ENCODE measurements at places on chromosomes 7 and 10.

DNA sequence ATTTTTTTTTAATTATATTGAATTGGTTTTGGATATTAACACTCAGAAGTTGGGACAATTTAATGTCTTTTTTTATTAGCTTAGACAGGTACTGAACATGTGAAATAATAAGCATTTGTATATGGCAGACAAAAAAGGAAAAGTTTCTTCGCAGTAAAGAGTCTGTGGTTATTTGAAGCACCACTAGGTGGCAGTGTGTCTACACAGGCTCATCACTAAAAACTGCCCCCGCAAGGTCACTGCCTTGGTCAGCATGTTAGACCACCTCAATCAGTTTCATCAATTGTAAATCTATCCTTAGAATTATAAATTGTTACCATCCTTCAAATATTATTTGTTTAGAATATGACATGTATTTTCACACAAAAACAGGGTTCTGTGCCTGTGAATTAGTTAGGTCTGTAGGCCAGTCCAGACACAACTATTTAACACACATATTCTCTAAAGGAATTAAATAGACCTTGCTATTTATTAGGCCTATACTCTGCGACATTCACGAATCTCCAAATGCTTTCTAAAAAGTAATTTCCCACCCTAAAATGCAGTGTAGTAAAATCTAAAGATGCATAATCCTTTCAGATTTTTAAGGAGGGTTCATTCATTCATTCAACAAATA, 17.0 kb downstream of the PNLIPRP3 start:
- DNase-seq, result no peak

DNA sequence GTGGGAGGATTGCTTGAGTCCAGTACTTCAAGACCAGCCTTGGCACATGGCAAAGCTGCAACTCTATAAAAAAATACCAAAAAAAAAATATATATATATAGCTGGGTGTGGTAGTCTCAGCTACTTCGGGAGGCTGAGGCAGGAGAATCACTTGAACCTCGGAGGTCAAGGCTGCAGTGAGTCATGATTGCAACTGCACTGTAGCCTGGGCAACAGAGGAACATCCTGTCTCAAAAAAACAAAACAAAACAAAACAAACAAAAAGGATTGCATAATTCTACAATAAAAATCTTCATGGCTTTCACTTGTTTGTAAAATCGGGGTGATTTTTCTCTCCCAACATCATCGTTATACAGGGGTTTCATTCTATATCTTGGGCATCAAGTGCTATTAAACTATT, 35.1 kb downstream of the GUSB start:
- no peak for DNase-seq

GRCh38 chr7:66167773-66168387, 37.3 kb upstream of the TPST1 start:
- DNase-seq, result no peak

DNA sequence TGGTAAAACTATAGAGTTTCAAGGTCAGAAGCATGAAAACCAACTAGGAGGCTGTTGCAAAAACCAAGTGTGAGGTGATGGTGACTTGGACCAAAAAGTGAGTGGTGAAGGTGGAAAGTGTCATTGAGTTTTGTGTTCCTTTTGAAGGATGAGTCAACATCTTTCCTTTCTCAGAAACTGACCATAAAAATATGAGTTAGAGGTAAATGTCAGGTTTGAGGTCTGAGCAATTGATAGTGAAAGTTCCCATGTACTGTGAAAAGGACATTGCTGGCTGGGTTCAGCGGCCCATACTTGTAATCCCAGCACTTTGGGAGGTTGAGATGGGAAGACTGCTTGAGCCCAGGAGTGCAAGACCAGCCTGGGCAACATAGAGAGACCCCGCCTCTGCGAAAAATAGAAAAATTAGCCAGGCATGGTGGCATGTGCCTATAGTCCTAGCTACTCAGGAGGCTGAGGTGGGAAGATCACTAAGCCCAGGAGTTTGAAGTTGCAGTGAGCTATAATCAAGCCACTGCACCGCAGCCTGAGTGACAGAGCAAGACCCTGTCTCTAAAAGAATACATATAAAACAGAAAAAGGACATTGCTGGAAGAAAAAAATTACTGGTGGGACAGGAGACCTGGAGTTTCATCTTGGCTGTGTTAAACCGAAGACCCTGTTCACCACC, 89.3 kb upstream of the ARID5B start:
- no peak for DNase-seq

GRCh38 chr7:7736671-7737070, 18.3 kb upstream of the RPA3 start:
- DNase-seq, result no peak

DNA sequence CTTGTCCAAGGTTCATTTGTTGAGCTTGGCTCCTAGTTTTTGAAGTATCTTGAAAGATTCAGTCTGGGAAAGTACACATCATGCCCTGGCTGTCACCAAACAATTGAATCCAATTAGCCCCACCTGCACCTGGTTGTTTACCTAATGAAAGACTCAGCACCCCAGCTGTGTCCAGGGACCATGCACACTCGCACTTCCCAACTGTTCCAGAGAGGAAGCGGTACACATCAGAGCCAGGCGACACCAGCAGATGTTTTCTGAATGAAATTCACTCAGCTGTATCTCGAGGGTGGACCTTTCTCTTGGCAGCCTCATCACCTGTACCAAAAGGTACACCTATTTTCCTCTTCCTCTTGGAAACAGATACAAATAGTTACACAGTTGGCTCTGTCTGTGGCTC, 216.4 kb upstream of the LRGUK start:
- no peak for DNase-seq

GRCh38 chr7:76234931-76235441, 33.3 kb downstream of the SRRM3 start:
- peak; percentile 47 for DNase-seq

DNA sequence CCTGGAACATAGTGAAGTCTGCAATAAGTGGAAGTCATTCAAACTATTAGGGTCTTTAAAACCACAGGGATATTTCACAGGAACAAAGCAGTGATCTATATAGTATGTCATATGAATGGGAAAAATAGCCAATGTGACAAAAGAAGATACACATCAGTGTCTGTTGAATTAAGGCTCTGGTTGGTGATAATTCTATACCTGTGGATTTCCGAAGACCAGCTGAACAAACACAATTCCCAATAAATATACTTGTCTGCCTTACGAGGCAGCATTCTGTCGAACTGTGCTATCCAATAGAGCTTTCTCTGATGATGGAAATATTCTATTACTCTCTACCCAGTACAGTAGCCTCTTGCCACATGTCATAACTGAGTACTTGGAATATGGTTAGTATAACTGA, 55.9 kb upstream of the CAV2 start:
- DNase-seq, result no peak

DNA sequence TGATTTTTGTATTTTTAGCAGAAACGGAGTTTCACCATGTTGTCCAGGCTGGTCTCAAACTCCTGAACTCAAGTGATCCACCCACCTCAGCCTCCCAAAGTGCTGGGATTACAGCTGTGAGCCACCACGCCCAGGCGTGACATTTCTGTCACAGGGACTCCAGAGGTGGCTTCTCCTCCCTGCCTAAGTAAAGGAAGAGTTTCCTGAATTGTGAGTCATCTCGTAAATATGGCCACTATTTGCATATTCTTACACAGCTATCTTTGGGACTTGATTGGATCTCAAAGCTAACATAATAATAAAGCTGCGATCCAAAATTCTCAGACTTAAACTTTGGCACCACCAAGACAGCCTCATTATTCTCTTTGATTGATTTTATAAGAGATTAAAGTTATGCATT, 50.1 kb downstream of the ADARB2 start:
- DNase-seq, result no peak

- DNase-seq, result no peak
These were observed 21.6 kb upstream of the SAR1A start for GRCh38 chr10:70191972-70192305.

- no peak for DNase-seq
These were observed 15.8 kb downstream of the TAS2R39 start for GRCh38 chr7:143199040-143199439.

- DNase-seq, result no peak
These were observed 30.5 kb downstream of the HHEX start for GRCh38 chr10:92719991-92720830.

DNA sequence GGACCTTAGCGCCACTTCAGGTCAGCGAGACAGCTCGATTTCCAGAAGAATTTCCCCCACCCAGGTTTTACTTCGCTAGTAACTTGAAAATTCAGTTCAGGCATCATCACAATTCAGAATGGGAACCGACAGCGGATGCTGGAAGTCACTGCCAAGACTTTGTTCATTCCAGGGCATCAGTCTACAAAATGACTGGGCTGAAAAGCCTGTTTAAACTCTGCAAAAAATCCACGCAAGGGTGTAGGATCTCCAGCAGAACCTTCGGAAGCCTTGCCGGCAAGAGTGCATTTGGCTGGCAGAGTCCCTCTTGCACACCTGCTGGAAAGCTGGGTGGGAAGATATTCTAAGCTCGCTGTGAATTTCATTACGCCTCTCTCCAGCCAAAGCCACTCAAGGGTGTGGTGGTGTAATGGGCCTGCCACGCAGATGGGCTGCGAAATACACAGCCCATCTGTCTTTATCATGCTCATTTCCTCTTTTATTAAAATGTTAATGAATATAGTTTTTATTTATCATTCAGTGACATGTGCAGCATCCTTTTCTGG, 672.0 kb upstream of the FOXK1 start:
- no peak for DNase-seq

GRCh38 chr10:114571316-114571999, 86.6 kb downstream of the ABLIM1 start:
- DNase-seq, result no peak

DNA sequence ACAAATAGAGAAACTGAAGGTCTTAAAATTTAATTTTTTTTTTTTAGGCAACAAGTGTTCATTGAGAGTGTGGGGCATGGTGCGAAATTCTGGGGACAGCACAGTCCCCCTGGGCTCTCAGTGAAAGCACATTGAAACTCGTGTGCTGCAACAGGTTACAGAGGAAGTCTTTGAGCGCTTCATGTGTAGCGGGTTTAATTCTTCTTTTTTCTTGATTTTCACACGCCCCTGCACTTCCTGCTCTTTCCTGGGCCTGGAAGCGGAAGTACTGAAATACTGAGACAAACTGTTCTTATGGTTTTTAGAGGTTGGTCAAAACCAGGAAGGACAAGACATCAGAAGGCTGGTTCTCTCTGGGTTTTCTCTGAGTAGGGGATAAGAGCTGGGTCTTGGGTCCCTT, 203.5 kb downstream of the PTEN start:
- no peak for DNase-seq

- no peak for DNase-seq
These were observed 113.4 kb upstream of the SVIL start for GRCh38 chr10:29748109-29748650.

- no peak for DNase-seq
These were observed 284.4 kb downstream of the CRPPA start for GRCh38 chr7:16136896-16137295.

DNA sequence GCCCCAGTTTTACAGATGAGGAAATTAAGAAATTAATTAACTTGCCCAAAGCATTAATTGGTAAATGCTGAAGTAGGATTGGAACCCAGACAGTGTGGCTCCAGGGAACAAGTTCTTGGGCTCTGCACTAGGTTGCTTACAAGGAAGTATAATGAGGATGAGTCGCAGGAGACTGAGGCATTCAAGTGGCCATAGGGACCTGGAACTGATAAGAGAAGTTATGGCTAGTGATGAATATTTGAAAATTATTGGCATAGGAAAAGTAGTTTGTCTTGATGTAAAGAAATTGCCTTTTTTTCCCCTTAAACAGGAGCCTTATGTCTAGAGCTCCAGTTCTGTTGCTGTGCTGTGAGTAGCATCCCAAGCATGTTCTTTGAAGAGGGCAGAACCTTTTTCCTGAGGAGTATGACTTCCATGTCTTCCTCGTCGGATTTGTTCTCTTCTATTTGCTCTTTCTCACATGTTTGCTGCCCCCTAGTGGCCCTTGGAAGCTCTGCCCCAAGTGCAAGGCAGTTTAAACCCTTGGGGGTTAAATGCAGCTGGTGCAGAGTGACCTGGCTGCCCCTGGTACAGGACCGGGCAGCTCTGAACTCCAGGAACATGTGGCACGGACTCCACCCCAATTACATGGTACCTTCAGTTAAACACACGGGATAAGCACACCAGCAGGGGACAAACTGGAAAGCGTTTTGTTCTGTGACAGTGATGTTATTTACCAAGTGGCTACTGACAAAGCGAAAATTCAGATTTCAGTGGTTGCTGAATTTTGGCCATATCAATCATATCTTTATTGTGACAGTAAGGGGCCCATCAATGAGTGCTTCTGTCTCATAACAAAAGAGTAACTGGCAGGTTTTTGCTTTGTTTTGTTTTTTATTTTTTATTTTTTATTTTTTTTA, 148.8 kb downstream of the HECW1 start:
- peak; percentile 31 for DNase-seq

DNA sequence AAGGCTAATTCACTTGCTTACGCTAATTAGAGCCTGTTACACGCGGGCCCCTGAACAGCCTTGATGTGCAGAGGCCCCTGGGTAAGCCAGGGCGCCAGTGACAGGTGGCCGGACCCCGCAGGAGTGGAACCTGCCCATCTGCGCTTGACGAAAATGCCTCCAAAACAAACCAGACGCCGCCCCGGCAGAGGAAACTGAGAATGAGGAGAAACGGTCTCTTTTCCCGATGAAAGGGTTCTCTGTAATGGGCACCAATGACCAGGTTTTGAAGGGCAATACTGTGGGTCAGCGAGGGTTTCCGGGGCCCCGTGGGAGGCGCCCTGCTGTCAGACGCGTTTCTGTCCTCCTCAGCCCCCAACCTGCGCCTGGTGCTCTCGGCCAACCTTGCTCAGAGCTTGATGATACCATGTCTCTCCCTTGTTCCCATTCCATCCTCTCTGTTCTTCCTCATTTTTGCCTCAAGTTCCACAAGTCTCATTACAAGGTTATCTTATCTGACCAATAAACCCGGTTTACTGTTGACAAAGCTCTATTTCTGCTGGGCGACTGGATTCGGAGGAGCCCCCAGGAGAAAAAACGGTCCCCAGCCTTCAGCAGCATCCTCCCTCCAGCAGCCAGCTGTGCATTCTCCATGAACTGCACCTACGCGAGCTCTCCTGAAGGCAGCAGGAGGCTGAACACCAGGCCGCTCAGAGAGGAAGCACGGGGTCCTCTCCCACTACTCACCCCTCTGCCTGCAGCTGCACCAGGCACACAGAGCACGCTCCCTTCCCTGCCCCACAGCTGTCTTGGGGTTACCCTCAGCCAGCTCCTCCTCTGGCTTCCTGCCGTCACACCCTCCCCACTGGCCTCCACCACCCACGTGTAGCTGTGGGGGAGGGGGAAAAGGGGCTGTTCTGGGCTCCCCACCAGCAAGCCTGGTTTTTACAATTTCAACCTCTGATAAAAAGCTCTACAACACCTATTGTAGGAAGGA, 202.0 kb downstream of the MAD1L1 start:
- no peak for DNase-seq

DNA sequence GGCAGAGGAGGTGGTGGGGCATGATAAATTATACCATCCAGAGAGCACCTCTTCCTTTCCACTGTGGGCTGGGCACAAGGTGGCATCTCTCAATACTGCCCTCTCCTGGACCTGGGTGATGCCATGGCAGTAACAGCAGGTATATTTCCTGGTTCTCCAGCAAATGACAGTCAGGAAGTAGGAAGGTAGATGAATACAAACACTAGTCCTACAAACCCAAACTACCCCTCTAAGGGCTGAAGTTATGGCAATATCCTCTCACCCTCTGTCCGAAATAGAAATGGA, 1004.9 kb downstream of the KCNMA1 start:
- DNase-seq, result no peak

- no peak for DNase-seq
These were observed 37.9 kb downstream of the SKIDA1 start for GRCh38 chr10:21487416-21488180.
